Calu3 (cell line): ENCODE measurements at places on chromosomes 13 and 19.

DNA sequence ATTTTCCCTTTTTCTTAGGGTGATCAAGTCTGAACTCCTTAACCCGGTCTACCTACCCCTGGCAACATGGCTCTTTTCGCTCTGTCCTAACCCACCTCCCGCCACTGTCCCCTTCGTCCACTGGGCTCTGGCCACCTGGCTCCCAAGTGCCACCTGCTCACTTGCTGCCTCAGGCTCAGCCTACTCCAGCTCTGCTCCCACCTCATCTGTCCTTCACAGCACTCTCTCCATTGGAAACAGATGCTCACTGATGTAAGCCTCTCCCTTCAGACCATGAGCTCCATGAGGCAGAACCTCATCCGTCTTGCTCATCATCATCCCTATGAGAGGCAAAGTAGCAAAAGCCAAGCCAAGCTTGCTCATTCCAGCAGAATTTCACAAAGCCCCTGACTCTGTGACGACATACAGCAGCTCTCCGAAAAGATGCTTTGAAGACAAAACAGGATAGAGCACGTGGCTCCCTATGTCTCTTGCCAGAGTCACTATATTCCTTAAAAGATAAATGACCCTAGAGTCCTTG is 35.3 kb upstream of the AMER2 start:
- no peak for DNase-seq

DNA sequence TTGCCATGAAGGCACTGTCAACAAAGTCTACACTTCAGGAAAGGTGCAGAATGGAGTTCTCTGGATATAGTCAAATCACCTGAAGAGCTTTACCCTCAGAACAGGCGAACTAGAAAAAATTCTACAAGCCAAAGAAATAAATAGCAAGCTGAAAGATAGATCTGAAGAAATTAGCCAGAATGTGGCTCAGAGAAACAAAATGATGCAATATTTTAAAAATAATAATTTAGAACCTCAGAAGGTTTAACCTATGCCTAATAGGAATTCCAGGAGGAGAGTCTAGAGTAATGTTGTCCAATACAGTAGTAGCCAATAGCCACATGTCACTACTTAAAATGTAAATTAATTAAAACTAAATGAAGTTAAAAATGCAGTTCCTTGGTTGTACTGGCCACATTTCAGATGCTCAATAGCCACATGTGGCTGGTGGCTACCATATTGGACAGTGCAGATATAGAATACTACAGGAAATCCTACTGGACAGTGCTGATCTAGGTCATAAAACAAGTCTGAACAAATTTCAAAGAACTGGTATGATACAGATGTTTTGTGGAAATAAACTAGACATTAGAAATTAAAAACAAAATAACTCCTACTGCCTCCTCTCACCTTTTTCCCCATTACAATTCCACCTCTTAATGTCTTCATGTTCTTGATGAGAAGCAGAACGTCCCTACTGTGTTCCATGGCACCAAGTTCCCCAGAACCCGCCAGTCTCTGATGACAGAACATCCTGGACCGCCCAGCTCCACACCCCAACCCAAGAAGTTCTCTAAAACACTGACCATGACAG is 679 bp upstream of the CDADC1 start:
- DNase-seq: no peak

GRCh38 chr19:28534766-28535351 is 678.1 kb downstream of the UQCRFS1 start:
- DNase-seq: no peak

DNA sequence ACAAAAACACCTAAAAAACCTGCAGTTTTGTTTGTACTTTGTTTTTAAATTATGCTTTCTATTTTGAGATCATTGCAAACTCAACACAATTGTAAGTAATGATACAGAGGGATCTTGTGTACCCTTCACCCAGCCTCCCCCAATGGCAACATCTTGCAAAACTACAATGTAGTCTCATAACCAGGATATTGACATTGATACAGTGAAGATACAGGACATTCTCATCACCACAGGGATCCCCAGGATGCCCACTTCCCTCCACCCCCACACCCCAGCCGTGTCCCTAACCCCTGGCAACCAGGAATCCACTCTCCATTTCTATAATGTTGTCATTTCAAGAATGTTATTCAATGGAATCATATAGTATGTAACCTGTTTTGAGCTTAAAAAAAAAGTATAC is 10.3 kb upstream of the C5AR2 start:
- no peak for DNase-seq

DNA sequence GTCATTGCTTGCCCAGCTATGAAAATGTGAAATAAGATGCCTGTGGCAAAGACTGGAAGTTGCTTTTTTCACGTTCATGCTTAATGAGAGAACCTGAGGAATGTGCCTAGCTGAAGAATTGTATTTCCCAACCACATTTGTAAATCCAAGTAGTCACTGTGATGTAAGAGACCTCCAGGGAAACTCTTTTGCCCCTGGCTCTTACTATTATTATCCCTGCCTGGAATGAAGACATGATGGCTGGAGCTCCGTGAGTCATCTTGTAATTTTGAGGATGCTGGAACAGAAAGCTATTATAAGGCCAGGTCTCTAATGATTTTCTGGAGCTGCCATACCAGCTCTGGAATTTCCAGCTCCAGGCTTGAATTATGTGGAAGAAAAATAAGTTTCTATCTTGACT is 894.3 kb downstream of the DIAPH3 start:
- no peak for DNase-seq

GRCh38 chr19:49851456-49852259 is 699 bp downstream of the PTOV1 start:
- DNase-seq: peak; percentile 46

- no peak for DNase-seq
Measured at GRCh38 chr19:33426621-33427361, 53.3 kb downstream of the CEBPG start.

DNA sequence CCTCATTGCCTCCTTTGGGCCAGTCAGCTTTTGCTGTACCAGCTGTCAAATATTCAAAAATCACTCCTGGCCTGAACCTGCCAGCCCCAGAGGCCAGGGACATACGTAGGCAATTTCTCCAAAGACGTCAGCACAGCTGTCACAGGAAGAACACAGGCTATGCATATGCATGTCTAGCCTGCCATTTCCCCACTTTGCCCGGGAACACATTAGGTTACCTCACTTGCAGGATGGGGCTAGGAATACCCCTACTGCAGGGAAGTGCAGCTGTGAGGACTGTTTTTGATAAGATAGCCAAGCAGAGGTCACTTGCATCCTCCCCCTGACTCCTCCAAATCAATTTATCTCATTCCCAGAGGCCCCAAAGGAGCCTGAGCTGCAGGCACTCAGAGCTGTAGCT is 2.8 kb downstream of the ZNF667 start:
- DNase-seq: no peak

DNA sequence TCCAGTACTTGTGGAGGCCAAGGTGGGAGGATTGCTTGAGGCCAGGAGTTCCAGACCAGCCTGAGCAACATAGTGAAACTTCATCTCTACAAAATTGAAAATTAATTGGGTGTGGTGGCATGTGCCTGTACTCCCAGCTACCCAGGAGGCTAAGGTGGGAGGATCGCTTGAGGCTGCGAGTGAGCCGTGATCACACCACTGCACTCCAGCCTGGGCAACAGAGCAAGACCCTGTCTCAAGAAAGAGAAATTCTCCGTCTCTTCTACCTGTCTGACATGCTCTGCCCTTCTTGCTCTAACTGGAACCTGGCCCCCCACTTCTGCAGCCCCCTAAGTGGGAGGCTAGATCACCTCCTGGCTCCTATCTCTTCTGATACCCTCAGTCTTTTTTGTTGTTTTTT is 7.4 kb downstream of the EIF3K start:
- no peak for DNase-seq

DNA sequence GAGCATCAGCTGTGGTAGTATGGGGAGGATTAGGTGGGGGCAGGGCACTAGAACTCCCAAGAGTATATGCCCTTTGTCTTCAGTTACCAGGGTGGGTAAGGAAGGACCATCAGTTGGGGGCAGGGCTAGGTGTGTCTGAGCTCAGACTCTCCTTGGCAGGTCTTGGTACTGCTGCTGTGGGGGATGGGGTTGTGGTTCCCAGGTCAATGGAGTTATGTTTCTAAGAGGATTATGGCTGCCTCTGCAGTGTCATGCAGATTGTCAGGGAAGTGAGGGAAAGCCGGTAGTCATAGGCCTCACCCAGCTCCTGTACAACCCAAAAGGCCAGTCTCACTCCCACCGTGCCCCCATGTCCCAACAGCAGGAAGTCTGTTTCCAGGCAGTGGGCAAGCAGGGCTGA is 8.8 kb upstream of the ZNF578 start:
- DNase-seq: no peak

GRCh38 chr19:38690832-38691231 is 43.4 kb downstream of the ACTN4 start:
- DNase-seq: no peak

DNA sequence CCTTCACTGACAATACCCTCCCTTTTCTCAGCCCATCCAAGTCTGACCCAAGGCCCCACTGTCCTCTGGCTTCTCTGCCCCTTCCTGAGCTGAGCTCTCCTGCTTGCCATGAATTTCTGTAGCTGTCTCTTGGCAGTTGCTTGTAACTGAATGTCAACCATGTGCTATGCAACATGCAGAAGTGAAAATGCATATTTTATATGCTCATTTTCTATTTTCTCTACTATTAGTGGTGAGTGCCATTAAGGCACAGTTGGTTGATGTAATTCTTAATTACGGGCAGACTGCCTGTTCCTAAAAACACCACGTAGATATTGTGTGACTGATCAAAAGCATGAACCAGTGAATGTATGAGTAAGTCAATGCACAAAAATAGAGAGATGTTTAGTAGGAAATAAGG is 29.6 kb downstream of the TNFSF11 start:
- DNase-seq: no peak

DNA sequence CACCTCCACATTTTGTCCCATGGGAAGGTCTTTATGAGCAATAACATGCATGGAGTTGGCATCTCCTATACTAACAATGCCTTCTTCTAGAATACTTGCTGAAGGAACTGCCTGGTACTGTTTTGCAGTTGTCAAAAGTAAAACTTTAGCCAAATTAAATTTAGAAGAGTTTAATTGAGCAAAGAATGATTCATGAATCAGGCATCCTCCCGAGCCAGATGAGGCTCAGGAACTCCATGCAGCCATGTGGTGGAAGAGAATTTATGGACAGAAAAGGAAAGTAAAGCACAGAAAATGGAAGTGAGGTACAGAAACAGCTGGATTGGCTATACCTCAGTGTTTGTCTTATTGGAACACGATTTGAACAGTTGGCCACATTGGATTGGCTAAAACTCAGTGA is 1081.9 kb downstream of the SLITRK1 start:
- no peak for DNase-seq

GRCh38 chr13:106517109-106517847 is 18.2 kb downstream of the EFNB2 start:
- DNase-seq: no peak

- DNase-seq: no peak
Measured at GRCh38 chr13:84985860-84986259, 813.4 kb downstream of the SLITRK6 start.

DNA sequence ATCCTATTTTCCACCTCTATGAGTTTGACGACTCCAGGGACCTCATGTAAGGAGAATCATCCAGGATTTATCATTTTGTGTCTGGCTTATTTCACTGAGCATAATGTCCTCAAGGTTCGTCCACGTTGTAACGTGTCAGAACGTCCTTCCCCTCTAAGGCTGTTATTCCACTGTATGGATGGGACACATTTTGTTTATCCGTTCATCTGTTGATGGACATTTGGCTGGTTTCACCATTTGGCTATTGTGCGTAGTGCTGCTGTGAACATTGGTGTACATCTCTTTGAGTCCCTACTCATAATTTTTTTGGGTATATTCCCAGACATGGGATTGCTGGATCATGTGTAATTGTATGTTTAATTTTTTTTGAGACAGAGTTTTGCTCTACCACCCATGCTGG is 21.5 kb downstream of the CRTC1 start:
- no peak for DNase-seq

DNA sequence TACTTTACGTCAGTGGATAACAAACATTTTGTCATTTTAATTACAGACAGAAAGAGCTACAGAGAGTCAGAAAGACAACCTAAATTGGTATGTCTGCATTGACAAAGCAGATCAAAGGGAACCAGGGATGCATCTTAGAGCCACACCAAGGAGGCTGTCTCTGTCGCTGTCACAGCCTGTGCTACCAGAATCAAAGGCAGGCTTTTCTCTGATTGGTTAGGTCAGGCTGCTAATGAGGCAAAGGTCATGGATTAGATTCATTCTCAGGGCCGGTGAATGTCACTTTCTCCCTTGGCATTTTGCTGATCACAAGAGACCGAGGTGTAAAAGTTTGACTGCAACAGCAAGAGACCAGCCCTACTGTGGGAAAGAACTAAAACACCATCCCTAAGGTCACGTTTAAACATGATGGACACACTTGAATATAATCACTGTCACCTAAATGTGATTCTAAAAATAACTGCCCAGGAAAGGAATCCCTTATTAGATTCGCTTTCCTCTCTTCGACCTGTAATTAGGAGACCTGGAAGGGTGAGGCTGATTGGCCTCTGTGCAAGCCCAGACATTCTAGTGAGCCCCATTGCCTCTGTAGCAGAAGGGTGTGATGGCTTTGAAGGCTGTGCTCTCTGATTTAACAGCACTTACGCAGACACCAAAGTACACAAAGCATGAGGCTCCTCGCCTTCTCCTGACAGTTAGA is 314.4 kb upstream of the NBEA start:
- no peak for DNase-seq

- DNase-seq: no peak
Measured at GRCh38 chr13:21089830-21090229, 28.4 kb upstream of the LATS2 start.

- DNase-seq: no peak
Measured at GRCh38 chr13:95754069-95754468, 77.1 kb downstream of the DNAJC3 start.

GRCh38 chr19:7512400-7512851 is 3.5 kb upstream of the ZNF358 start:
- no peak for DNase-seq
